ENCODE measurements at places on chromosomes 6 and 20.
A peak's percentile ranks its signal among the peaks of the same experiment; 100 is the strongest.

GRCh38 chr6:135358985-135359384, 138.6 kb downstream of the AHI1 start:
- no peak for DNase-seq

DNA sequence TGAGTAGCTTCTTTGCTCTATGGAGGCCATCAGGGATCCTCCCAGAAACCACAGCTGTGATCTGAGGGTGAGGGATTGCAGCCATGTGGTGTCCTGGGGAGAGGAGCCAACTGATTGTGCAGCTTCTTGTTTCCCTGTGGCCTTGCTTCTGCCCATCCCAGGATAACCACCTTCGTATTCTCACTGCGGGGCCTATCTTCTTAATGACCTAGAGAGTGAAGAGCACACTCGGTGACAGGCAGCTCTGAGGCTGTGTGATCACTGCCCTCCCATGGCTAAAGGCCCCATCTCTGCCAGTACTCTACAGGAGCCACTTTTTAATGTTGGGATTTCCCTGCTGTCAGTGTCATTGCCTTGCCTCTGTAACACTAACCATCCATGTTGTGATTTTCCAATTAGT, 5.3 kb upstream of the RAET1L start:
- DNase-seq = no peak

DNA sequence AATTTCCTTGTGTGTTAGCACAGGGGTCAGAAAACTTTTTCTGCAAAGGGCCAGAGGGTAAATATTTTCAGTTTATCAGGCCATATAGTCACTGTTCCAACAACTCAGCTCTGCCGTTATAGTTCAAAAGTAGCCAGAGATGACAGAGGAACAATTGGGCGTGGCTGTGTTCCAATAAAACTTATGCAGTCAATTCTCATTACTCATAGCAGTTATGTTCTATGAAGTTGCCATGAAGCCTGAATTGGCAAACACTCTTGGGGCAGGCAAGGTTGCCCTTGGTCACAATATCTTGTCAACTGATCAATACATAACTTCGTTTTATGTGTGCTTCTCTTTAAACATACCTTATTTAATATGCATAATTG, 304.2 kb downstream of the TFAP2C start:
- DNase-seq = no peak

- DNase-seq = no peak
Measured at GRCh38 chr6:124356811-124357210, 553.1 kb downstream of the NKAIN2 start.

GRCh38 chr6:52514514-52514913, 62.3 kb downstream of the TRAM2 start:
- DNase-seq = peak; percentile 70

DNA sequence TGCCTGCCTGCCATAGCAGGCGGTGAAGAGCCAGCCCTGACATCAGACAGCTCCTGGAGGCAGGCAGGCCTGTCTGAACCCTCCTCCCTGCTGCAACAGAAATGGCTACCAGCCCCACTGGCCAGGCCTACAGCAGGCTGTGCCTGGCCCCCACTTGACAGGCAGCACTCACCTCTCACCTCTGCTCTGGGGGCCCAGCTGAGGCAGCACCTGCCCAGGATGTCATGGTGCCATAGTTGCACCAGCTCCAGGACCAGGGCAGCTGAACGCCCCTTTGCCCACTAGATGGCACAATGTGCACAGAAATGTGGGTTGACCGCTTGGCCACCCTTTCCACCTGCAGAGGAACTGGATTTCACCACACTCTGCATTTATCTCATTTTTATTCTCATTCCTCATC, 30.6 kb downstream of the MRPL14 start:
- peak; percentile 89 for DNase-seq

DNA sequence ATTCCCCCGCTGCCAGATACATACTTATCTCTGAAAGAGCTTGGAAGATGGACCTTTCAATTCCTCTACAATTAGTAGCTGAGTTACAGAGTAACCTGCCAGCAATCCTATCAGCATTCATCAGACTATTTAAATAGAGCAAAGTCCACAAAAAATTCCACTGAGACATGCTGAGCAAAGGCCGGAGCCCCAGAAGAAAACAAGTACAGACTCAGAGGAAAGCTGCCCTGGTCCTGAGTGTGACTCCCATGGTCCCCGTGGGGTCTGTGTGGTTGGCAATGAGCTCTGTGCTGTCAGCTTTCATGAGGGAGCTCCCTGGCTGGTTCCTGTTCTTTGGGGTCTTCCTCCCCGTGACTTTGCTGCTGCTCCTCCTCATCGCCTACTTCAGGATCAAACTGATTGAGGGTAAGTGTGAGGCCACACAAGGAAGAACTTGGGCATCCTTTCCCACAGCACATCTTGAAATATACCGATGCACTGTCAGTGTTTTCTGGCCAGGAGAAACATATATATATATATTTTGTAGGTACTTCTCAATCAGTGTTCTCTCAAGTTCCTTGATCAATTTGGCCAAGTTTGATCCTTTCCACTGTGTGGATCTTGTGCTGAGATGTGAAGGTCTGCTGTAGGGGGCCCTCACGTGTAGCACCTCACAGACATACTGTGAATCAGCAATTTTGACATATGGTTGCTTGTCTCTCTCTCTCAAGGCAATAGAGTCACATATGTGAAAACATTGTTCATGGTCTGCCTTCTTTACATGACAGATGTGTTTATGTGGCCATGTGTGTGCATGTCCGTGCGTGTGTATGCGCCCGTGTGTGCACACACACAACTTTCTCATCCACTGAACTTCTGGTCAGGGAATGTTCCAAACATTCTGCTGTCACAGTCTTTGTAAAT, at the start of gene SMLR1:
Gene SMLR1 (plus strand): TSS at position 160 of the 903 bp plus-strand sequence. CDS start 8 bp downstream, at position 168.
- no peak for DNase-seq

DNA sequence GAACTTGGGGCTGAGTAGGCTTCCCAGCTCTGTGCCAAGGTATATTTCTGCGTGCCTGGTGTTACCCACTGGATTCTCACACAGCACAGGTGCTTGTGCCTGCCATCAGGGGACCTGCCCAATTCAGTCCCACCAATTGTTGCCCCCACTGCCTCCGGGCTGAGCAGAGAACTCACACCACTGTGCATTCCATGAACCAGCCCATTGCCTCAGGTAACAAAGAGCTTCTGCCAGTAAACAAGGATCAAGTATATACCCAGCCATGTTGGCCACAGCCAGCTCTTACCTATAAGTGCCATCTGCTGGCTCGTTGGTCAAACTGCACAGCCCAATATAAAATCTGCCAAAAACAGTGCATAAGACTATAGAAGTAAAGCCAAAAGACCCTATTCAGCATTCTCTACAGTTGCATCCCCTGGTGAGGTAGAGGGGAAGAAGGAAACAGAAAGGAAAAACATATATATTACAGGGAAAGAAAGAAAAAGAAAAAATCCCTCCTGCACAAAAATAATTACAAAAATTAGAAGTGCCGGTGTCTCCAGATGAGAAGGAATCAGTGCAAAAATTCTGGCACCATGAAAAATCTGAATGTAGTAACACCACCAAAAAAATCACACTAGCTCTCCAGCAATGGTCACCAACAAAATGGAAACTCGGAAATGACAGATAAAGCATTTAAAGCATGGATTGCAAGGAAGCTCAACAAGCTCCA, 241.4 kb downstream of the IBTK start:
- peak; percentile 35 for DNase-seq

- no peak for DNase-seq
Measured at GRCh38 chr6:168181316-168181715, 102.3 kb upstream of the FRMD1 start.

DNA sequence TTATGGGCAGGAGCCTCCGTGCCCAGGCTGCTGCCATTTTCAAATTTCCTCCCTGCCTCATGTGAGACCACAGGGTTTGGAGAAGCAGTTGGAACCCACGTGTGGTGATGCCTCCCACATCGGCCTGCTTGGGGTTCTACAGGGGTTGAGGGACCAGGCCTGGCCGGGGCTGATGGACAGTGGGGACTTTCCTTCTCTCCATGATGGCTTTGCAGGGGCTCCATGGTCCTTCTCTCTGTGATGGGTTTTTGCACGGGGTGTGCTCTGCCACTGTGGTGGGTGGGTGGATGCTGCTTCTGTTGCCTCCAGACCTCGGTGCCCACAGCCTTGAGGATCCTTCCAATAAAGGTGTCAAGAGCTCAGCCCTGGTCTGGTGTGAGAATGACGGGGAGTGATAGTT, 54.4 kb downstream of the ADNP start:
- no peak for DNase-seq

- DNase-seq = no peak
Measured at GRCh38 chr6:130029163-130029562, 10.8 kb downstream of the L3MBTL3 start.

- DNase-seq = peak; percentile 47
Measured at GRCh38 chr6:154370545-154370944, 13.9 kb upstream of the IPCEF1 start.

DNA sequence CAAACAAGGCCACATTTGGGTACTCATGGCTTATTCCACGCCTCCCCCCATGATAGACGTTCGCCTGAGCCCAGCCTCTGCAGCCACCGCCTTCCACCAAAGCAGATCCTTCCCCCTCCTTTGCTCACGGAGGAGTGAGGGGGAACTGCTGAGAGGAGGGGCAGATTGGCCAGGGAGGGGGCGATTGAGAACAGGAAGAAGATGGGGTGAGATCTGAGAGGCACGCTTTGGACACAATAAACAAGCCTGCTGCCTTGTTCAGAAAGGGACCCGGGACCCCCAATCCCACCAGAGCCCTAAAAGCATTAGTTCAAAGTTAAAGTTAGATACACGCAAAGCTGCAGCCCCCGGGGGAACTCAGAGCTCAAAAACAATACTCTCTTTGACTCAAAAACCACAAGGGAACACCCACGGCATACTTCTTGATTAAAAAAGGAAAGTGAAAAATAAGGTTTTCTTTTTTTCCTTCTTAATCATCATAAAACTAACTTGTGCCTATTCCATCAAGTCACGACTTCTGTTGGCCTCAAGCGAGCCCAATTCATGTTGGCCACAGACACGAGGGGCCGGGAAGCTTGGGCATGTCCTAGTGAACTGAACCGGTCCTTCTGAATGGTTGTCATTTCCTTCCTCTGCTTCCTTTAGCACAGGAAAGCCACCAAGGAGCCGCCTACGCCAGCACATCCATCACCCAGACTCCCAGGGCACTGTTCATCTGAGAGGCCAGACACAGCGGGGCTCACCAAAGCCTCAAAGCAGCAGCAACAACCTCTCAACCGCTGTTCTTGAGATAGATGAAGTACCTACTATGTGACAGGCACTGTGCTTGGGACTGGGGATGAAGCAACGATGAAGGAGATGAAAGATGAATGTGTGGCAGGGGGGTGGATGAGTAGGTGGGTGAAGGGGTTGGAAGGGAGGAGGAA, 44.7 kb downstream of the NFATC2 start:
- peak; percentile 60 for DNase-seq

DNA sequence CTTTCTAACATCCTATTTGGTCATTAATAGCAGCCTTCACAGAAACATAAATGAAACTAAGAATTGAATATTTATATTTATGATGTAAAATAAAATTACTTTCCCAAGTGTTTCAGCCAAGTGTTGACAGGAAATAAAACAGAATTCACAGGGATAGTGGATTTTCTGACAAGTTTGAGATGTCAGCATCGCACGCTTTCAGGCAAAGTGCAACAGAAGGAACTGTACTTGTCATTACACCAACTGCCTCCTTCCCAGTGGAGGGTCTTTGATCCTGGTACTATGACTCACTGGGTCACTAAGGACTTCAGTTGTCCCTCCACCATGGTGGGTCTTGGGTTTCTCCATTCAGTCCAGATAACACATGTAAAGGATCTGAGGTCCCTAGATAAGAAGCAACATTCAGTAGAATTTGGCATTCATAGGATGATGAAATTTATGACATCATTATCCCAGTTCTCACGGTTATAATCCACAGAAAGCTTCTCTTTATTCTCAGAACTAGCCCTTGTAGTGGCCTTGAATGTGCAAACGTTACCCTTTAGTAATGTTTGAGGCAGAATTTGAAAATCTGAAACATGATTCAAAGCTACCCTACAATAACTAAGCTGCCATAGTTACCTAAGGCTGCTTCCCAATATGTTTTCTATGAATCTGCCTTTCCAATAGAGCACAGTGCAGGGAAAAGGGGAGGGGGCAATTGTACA, 3.8 kb upstream of the TNFAIP3 start:
- DNase-seq = no peak

DNA sequence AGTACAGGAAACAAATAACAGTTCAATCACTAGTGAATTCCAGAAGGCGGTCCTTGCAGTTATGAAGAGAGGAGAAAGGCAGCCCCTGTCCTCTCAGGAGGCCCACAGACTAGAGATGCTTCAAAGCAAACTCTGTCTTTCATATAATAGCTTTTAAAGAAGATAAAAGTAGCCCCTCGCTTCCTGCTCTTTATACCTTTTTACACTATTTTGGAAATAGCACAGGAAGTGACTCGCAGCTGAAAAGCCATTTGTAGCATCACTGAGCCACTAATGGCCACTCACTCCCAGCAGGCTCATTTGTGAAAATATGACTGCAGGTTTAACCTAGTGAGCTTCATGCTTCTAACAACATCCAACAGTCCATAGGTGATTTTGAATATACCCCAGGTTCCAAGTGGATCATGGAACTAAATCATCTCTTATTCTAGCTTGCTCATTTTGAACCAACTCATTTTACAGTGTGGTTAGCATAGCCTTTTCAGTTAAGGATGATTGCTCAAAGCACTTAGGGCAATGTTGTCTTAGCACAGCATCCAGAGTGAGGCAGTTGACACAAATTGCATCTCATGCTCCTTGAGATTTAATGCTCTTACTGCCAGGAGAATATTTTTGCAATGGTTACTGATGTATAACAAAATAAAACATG, 136.0 kb upstream of the NRSN1 start:
- DNase-seq = no peak

GRCh38 chr20:19807191-19807945, 49.3 kb downstream of the RIN2 start:
- no peak for DNase-seq

DNA sequence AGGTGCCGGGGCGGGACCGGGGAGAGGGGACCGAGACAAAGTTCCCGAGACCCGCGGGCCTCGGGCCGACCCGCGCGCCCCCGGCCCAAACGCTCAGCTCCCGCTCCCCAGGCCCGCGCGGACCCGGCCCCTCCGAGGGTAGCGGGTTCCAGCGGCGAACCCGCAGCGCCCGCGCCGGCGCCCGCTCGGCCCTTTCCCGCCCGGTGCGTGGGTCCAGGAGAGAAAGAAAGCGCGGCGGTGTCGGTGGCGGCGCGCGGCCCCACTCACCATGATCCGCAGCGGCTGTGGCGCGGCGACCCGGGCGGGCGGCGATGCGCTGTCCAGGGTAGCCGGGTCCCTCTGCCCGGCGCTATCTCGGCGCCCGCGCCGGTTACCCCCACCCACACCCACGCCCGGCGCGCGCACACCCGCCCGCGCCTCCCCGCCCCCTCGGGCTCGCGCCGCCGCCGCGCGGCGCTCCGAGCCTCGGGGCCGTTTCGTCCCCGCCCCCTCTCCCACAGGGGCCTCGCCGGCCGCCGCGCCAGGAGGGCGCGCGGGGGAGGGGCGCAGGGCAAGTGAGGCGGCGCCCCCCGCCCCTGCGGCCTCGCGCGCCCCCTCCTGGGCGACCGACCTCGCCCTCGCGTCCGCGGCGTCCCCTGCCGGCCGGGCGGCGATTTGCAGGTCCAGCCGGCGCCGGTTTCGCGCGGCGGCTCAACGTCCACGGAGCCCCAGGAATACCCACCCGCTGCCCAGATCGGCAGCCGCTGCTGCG, at the start of gene ELOVL2:
Gene ELOVL2 (minus strand): TSS at position 345 of the 751 bp plus-strand sequence. CDS start 75 bp downstream, at position 270.
- DNase-seq = peak; percentile 65

All from suppressor macrophage treated with lipopolysaccharide for 1 hour (primary cell).